ENCODE measurements at places on chromosomes 4 and X. TPM values are rescaled to one million over a fixed set of nuclear protein-coding genes. Genes with fewer than 3 reads are reported as not detected.

SFRP2 gene
- 5.9 TPM for total RNA-seq

DNA sequence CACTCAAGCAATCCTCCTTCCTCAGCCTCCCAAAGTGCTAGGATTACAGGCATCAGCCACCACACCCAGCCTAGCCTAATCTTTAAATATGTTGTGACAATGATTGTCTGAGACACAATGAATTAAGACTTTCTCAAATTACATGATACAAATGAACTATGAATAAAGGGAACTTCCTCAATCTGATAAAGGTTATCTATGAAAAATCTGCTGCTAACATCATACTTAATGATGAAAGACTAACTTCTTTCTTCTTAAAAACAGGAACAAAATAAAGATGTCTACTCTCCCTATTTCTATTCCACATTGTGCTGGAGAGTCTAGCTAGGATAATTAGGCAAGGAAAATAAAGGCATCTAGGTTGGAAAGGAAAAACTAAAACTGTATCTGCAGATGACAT, 60.0 kb downstream of the PDHA1 start:
- H3K4me3 ChIP-seq = no peak overlapping the region
- no peak overlapping the region for H3K27ac ChIP-seq
- H3K27me3 ChIP-seq = no peaks in the 10 kb centered on the region
- no peaks in the 10 kb centered on the region for H3K4me1 ChIP-seq
- no peak for DNase-seq

- no peak overlapping the region for H3K4me3 ChIP-seq
- H3K27me3 ChIP-seq = no peaks in the 10 kb centered on the region
- H3K4me1 ChIP-seq = peaks cover 4% of the 10 kb centered on the region
- no peak overlapping the region for H3K27ac ChIP-seq
- no peaks in the 10 kb centered on the region for H3K36me3 ChIP-seq
- DNase-seq = no peak
Observed at GRCh38 chrX:95889279-95889678, 795.4 kb upstream of the DIAPH2 start.

GRCh38 chr4:174449152-174449551, 73.1 kb downstream of the HPGD start:
- H3K36me3 ChIP-seq = no peaks in the 10 kb centered on the region
- no peaks in the 10 kb centered on the region for H3K4me1 ChIP-seq
- no peaks in the 10 kb centered on the region for H3K27me3 ChIP-seq
- no peak for DNase-seq
- no peak overlapping the region for H3K4me3 ChIP-seq

- peaks cover 4% of the 10 kb centered on the region for H3K4me1 ChIP-seq
- H3K27me3 ChIP-seq = no peaks in the 10 kb centered on the region
- H3K36me3 ChIP-seq = no peaks in the 10 kb centered on the region
Observed at GRCh38 chr4:42412251-42412650, 15.0 kb downstream of the SHISA3 start.

- no peak overlapping the region for H3K4me3 ChIP-seq
- H3K36me3 ChIP-seq = no peaks in the 10 kb centered on the region
- DNase-seq = no peak
Observed at GRCh38 chr4:77994194-77994721, 62.9 kb upstream of the FRAS1 start.

DNA sequence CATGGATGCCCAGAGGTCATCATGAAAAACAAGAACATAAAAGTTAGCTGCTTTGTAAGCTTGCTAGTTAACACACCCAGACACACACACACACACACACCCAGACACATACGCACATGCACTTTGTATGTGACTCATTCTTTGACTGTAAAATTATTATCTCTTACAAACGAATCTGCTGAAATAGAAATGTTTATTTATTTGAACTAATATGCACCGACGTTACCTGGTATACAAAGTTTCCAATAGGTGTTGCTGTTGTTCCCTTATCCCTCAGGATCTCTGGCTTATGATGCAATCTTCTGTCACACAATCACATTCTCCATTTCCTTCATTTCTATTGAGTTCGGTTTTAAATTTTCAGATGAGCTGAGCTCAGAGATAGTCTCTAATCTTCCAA, 209.3 kb downstream of the PTTG2 start:
- H3K27me3 ChIP-seq = no peaks in the 10 kb centered on the region
- H3K4me3 ChIP-seq = no peak overlapping the region
- H3K36me3 ChIP-seq = peaks cover 4% of the 10 kb centered on the region
- H3K27ac ChIP-seq = no peak overlapping the region
- no peak for DNase-seq

- no peak for DNase-seq
- no peaks in the 10 kb centered on the region for H3K4me1 ChIP-seq
- no peaks in the 10 kb centered on the region for H3K27me3 ChIP-seq
- no peak overlapping the region for H3K27ac ChIP-seq
Observed at GRCh38 chr4:85761803-85762528, 287.0 kb downstream of the ARHGAP24 start.

Measured in type B pancreatic cell (in vitro differentiated cells).